ENCODE measurements at places on chromosomes 7 and 10.

- no peak for DNase-seq
Measured at GRCh38 chr10:116143673-116144222, 129.3 kb downstream of the GFRA1 start.

DNA sequence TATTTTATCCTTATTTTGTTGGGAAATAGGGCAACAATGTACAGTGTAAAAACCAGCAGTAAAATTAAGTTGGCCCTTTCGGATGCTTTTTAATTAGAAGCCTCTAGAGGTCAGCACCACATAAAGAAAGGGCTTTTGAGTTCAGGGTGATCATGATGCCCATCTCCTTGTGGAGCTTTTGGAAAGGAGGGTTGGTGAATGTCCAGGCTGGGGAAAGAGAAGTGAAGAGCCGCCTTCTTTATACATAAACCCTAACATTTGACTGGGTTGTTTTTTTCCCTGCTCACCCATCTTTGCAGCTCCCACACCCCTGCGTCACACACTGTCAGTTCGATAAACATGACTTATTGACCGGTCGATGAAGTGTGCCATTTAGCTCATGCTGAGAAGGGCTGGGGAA lies 29.8 kb downstream of the MTURN start:
- peak; percentile 67 for DNase-seq

- DNase-seq: peak; percentile 48
Measured at GRCh38 chr10:71531485-71532446, 135.0 kb downstream of the CDH23 start.

GRCh38 chr10:60502621-60503020 lies 112.9 kb upstream of the ANK3 start:
- DNase-seq: no peak

GRCh38 chr10:58291538-58292174 lies 22.7 kb downstream of the CISD1 start:
- DNase-seq: peak; percentile 87

DNA sequence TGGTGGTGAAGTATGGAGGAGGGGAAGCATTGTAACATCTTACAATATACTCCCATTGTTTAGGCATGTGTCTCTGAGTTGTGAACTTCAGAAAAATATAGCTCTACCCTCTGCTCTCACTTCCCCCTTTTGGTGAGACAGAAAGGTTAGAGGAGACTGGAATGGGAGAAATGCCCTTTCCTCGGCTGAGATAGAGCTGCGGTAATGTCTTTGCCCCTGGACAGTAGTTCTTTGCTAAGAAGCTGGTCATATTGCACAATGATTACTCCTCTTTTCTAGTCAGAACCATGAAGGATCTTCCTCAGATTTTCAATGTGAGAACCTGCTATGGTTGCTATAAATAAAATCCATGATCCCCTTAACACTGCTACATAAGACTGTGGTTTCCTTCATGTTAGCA lies 171.0 kb downstream of the SEM1 start:
- DNase-seq: no peak

DNA sequence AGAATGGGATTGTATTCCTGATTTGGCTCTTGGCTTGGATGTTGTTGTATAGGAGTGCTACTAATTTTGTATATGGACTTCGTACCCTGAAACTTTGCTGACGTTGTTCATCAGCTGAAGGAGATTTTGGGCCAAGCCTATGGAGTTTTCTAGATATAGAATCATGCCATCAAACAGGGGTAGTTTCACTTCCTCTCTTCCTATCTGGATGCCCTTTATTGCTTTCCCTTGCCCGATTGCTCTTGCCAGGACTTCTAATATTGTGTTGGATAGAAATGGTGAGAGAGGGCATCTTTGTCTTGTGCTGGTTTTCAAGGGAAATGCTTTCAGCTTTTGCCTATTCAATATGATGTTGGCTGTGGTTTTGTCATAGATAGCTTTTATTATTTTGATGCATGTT lies 92.3 kb downstream of the CCDC7 start:
- DNase-seq: no peak

- DNase-seq: no peak
Measured at GRCh38 chr7:121447243-121447910, 51.3 kb upstream of the FAM3C start.

DNA sequence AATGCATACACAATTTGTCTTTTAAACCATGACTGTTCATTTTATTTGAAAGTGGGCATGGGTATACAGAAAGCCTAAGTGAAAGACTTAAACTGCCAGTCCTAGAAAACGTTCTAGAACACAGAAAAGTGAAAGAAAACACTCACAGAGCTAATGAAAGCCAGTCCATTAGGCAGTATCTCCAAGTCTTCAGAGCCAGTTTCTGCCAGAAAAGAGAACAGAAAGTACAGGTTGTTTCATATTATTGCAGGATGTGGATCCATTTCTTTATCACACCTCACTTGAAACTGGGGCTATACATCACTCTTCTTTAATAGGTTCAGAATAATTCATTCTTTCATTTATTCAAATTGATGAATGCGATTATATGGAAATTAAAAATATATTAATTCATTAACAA lies 7.7 kb downstream of the PON1 start:
- DNase-seq: peak; percentile 61

- DNase-seq: no peak
Measured at GRCh38 chr10:580778-581177, 108.7 kb downstream of the DIP2C start.

DNA sequence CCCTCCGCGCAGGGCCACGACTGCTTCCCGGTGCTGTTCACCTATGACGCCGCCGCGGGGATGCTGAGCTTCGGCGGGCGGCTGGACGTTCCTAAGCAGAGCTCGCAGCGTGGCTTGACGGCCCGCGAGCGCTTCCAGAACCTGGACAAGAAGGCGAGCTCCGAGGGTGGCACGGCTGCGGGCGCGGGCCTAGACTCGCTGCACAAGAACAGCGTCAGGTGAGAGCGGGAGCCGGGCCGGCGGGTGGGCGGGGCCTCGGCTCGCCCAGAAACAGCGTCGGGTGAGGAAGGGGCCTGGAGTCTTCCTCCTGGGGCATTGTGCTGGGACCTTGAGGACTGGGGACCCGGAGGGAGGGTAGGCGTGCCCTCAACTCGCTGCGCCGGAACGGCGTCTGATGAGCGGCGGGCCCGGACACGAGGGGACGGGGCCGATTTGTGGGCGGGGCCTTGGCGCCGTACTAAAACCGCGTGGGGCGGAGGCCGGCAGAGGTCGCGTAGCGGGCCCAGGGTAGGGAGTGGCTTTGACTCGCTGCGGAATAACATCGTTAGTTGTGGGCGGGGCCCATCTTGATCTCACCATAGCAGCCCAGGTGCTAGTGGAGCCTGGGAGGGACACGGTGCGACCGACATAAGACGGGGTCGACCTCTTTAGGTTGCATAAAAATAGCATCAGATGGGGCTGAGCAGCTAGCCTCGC lies 15.6 kb downstream of the PDAP1 start:
- DNase-seq: no peak

GRCh38 chr7:44761207-44762161 lies 12.8 kb downstream of the ZMIZ2 start:
- no peak for DNase-seq

DNA sequence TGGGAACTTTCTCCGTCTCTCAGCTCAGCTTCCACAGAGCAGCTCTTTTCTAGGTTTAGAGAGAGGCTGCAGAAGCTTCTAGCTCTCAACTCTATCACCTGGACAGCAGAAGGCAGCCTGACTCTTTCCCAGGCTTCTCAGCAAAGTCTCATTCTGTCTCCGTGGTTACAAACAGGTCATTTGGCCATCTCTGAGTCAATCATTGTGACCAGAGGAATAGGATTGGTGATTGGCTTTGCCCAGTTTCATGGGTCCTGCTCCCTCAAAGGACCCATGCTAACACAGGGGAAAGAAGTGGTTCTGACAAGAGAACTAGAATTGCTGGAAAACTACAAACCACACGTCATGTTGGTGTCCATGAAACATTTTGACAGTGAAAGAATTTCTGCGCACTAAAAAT lies 43.6 kb downstream of the PRR15 start:
- no peak for DNase-seq
